Brain microvascular endothelial cell (primary cell): ENCODE measurements at places on chromosomes 6 and 20.
A peak's percentile ranks its signal among the peaks of the same experiment; 100 is the strongest.

DNA sequence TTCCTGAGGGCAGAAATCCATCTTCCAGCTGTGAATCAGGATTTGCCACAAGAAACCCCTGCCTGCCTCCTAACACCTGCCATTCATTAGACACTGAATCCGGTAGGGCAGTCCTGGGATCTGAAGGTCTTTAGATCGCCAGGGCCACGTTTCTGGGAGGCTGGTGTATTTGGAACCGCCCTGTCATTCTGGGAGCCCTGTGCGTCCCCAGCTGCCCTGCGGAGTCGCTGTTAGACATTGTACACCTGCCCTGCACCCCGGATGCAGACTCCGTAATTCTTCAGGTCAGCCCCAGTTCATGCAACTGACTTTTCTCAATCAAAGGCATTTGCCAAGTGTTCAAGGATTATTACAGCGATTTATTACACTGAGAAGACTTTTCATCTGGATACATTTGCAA lies 193.2 kb downstream of the TBC1D7 start:
- no peak for DNase-seq

GRCh38 chr20:38225900-38226263 lies 34.7 kb downstream of the KIAA1755 start:
- DNase-seq = no peak

DNA sequence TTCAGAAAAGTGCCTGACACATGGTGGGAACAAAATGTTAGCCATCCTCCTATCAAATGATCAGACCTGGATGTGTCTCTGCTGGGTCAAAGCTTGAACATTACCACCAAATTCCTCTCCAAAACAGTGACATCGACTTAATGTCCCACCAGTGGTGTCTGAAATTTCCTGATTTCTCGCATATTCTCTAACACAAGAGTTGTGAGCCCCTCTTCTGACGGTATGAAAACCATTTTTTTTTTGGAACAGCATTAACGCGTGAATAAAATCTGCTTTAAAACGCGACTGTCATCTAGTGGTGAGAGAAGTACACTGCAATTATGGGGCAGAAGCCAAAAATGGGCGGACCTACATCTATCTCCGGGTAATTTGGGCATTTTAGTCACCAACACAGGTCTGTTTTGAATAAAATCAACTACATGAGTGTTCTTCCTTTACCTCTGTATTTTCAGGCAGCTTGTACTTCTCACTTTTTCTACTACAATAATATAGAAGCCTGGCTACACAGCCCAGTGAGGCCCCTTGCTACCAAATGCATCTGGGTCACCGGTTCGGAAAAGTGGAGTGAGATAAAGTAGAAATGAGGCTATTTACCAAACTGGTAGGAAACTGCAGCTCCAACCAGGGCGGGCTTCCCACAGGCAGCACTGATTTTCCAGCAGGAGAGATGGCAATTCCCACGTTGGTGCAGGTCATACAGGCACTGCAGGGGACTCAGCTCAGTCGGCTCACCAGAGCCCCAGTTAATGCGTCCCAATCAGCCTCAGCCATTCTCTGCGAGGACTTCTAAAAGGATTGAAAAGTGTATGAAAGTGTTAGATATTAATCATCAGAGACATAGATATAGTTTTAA lies 27.4 kb downstream of the MGME1 start:
- peak; percentile 66 for DNase-seq

GRCh38 chr20:17446171-17446570 lies 85.0 kb downstream of the BFSP1 start:
- no peak for DNase-seq

GRCh38 chr6:109834595-109835437 lies 143.3 kb upstream of the GPR6 start:
- no peak for DNase-seq

- no peak for DNase-seq
Observed at GRCh38 chr6:151236668-151237401, 2.9 kb upstream of the AKAP12 start.

DNA sequence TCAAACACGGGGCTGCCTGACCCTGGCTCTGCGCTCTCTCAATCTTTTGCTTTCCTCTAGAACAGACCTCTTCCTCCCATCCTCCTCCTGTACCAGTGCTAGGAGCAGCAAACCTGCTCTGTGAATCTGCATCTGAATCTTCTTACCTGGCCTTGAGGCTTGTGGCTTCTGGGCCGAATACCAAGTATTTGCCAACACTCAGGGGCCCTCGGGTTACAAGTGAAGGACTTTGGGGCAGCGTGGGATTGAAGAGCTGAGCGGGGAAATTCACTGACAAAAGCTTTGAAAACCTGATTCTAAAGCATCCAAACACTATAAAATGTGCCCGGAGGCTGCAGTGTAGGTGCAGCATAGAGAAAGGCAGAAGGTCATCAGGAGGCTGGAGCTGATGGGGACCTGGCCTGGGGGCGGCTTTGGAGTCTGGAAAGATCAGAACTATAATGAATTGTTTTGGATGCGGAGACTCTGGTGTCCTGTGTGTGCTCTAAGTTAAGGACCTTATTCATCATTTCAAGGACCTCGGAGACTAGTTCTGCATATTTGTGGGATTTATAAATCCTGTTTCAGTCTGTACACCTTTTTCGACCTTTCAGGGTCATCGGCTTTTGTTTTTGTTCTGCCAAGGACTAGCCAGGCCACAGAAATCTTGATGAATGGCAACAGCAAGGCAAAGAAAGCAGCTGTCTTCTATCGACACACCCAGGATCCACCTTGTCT lies 16.4 kb upstream of the IGF2R start:
- no peak for DNase-seq

DNA sequence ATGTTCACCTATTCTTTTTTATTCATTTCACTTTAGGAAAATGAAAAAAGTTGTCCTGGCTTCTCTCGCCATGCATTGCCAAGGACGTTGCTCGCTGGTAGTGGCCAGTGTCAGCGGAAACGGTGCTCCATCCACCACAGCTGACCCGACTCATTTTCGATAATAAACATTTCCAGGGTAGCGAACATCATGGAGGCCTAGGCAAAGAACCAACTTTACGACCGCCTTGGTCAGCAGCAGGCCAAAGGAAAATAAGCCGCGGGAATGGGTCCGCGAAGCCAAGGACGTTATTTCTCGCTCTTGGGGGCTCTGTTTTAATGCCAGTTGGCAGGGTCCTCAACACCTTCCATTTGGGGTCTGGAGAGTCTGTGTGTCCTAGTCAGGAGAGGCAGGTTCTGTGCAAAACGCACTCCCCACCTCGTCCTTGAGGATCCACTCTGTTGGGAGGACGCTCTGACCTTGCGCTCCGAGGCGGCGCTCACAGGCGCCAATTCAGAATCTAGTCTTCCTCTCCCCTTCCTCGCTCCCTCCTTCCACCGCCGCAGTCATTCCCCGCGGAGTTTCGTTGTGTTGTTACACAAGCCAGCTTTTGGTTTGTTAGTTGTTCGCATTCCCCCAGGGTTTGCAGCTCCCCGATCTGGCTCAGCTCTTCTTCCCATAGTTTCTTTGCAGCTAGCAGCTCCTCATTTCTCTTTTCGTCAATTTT lies 4.1 kb upstream of the PAX1 start:
- DNase-seq = no peak

GRCh38 chr6:137780447-137781034 lies 86.5 kb upstream of the TNFAIP3 start:
- no peak for DNase-seq

DNA sequence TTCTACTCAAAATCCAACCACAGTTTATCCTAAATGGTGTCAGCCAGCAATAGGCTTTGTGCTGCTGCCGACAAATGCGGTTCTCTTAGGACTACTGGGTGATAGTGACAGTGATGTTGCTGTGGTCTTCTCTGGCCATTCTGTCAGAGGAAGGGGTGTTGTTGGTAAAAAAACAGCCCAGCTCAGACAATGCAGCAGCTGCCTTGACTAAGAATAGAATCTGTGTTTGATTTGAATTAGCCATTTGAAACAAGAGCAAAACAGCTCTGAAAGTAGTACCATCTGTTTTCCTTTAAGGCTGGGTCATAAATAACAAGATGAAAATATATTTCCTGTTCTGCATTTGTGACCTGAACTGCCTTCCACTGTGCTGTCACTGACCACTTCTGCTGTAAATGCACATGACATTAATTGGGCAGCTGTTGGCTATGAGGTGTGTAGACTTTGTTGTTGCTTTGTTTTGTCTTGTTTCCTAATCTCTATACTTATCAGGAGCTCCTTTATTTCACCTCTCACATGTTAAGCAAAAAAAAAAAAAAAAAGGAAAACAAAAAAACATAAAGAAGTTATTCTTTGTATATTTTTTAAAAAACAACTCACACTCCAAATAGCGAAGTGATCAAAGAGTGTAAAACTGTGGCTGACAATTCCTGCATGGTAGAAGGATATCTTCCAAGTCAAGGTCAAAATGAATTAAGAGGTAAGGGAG lies 497.8 kb upstream of the ARID1B start:
- DNase-seq = no peak

- peak; percentile 12 for DNase-seq
Observed at GRCh38 chr20:49866051-49866450, 49.3 kb downstream of the SPATA2 start.

GRCh38 chr6:17740559-17741220 lies 34.0 kb upstream of the NUP153 start:
- no peak for DNase-seq

DNA sequence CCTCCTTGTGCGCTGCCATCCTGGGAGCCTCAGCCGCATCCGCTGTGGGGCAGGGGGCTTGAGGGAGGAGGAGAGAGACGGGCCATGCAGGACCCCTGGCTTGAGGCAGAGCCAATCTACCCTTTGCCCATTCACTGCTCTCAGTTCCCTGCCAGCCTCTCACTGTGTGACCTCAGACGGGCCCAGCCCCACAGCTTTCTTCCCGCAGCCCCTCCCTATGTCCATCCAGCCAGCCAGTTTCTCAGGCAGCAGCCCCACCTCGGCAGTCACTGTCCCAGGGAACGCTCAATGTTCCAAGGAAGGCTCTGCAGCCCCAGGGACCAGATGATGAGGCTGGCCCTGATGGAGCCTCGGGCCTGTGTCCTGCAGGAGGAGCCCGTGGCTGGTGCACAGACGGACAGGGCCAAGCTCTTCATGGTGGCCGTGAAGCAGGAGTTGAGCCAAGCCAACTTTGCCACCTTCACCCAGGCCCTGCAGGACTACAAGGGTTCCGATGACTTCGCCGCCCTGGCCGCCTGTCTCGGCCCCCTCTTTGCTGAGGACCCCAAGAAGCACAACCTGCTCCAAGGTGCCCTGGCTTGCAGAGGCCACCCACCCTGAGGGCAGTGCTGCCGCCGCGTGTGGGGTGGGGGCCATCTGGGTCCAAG lies 3.9 kb upstream of the TNFRSF6B start:
- DNase-seq = no peak

- no peak for DNase-seq
Observed at GRCh38 chr6:148864941-148865340, 118.1 kb downstream of the UST start.

GRCh38 chr6:139415365-139415764 lies 40.9 kb upstream of the CITED2 start:
- no peak for DNase-seq

GRCh38 chr6:35311390-35312075 lies 13.9 kb downstream of the DEF6 start:
- no peak for DNase-seq

DNA sequence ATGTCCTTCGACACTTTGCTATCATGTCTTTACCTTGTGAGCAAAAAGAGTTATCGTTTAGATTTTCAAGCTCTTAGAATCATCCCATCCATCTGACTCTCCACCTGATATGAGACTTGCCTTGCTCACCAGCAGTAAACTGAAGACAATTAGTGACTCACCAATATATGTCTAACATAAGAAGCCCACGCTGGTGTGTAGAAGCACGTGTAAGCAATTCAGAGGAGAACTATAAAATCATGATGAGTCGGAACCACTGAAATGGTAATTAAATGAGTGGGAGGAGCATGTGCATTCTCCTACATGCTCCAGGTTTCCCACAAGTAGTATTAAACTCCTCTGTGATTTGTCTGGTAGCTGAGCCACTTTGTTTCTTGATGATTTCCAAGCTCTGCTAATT lies 181.6 kb upstream of the RNF217 start:
- no peak for DNase-seq

- no peak for DNase-seq
Observed at GRCh38 chr20:42857446-42857845, 332.3 kb downstream of the PTPRT start.

DNA sequence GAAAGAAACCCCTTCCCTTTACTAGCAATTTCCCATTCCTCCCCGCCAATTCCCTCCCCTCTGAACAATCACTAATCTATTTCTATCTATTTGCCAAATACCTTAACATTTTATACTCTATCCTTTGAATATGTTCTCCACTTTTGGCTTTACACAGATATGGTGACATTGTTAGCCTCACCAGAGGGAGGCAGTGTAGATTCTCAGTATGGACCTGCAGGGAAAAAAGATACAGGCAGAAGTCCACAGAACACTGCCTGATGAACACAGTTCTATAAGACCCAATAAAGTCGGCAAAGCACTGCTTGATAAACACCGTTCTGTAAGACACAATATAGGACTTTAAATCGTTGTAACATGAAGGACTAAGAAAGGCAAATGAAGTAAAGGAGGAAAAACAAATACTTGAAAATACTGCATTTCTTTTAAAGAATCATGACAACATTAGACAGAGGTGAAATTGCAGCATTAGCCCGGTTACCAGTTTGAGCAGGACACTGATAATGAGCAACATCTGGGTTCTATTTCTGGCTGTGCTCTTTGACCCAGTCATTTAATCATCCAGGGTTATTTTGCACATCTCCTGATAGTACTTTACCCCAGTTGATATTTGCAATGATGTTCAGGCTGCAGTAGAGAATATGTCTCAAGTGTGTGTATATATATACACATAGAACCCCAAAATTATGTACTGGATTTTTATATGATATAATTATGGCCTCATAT lies 296.8 kb downstream of the UTRN start:
- DNase-seq = peak; percentile 38

GRCh38 chr6:98880486-98880885 lies 46.1 kb downstream of the POU3F2 start:
- DNase-seq = no peak

DNA sequence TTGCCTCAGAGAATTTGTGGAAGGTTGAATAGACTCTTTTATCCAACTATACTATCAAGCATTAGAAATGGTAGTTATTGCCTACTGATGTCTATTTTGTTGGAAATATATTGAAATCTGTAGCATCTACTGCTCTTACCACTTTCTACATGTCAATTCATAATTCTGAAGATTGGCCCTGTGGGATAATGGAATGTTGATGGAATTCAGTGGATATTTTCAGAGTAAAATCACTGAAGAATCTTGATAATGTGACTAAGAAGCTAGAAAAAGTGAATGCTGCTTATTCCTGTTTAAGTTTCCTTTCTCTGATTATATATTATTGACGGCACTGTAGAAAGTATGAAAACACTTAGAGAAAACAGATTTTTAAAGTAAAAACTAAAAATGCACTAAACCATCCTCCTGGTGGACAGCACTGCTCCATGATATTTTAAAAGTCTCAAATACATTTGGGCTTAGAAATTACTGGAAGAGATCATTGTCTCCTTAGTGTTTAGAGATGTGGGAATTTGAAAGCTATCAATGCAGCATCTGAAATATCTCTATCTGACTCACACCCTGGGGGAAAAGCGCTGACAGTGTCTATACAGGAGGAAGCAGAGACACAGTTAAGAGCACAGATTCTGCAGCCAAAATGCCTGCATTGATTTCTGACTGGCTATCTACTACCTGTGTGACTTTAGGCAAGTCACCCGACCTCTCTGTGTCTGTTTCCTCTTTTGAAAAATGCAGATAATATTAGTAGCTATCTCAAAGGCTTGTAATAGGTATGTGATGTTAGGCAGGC lies 37.9 kb upstream of the RCAN2 start:
- peak; percentile 60 for DNase-seq
